ENCODE measurements at places on chromosomes 5 and 9.

- no peak for DNase-seq
Measured at GRCh38 chr5:179201986-179202385, 141.8 kb downstream of the ZNF354C start.

GRCh38 chr9:84136119-84136868 lies 155.7 kb downstream of the RMI1 start:
- DNase-seq, result no peak

- DNase-seq, result no peak
Measured at GRCh38 chr9:113125386-113126035, 25.3 kb upstream of the SLC31A2 start.

DNA sequence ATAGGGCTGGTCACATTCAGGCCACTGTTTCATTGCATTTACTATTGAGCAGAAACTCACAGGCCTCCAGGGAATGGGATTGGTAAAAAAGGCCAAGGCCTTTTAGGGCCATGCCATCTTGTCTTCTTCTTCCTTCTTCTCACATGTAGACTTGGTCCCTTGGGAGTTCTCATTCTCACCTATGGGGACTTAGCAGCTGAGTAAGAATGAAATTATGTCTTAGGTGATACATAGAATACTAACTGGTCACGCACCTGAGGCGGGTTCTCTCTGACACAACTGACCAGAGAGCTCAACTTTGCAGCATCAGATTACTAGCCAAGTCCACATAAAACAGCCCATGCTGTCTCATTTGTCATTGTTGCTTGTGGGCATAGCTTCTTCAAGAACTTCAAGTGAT lies 641.8 kb downstream of the EFNA5 start:
- DNase-seq, result no peak

DNA sequence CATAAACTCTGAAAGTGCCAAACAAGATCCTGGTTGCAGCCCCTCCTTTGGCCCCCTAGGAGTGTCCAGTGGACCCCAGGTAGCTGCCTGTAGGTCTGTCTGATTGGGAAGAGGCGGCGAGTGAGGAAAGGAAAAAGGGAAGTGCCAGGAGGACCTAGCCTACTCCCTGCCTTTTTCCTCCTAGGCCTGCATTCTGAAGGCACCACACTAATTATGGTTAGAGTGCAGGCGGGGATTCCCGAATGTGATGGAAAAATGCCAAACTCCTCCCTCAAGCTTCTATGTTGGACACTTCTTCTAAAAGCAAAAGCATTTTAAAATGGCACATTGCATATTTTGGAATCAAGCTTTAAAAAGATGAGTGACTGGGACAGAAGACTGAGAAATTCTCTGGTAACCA lies 83.2 kb upstream of the SMIM15 start:
- DNase-seq, result no peak

- DNase-seq, result no peak
Measured at GRCh38 chr9:96154081-96154480, 147.9 kb downstream of the HSD17B3 start.

DNA sequence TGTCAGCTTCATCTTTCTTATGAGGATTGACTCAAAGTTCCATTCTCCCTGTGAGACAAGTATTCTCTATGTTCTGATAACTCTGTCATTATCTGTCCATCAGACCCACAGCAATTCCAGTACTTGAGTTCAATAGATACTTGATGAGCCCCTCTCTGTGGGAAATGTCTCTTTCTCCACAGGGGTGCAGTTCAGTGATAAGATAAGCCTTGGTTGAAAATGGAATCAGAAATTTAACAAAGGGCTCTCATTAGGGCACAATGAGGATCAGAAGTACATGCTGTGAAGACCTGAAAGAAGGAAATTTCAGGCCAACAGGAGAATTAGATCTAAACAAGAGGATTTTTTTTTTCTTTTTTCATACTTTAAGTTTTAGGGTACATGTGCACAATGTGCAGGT lies 737.3 kb downstream of the MTRR start:
- DNase-seq, result no peak

DNA sequence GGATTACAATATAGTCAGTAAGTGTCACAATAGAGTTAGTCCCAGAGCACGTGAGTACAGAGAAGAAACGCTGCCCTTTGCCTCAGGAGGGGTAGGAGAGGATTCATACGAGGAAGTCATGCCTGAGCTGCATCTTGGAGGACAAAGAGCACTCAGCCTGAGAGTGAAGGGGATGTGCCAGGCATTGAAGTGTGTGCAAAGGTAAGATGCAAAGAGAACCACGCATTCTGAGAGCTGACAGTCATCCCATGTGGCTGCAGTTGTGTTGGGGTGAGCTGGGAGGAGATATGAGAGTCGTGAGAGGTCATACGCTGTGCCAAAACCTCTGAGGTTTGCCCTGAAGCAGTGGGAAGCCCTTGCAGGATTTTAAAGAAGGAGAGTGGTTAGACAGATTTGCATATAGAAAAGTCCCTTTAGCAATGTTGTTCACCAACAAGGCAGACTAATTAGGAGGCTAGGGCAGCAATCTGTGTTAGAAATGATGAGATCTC lies 97.5 kb downstream of the PIP5K1B start:
- DNase-seq, result no peak

- DNase-seq, result peak; percentile 49
Measured at GRCh38 chr9:134325096-134325812, 1.0 kb upstream of the RXRA start.

DNA sequence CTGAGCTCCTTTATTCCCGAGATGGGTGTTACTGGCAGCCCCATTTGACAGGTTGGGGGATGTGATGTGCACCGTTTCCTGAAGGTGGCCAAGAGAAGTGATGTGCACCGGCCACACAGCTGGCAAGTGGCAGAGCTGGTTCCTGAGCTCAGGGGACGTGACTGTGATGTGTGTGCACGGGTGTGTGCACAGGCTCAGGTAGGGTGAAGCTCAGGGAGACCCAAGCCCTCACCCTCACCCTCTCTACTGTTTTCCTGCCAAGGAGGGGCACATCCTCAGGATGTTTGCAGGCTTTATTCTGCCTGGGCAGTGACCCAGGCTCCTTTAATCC lies 56.6 kb downstream of the WWC1 start:
- DNase-seq, result no peak

DNA sequence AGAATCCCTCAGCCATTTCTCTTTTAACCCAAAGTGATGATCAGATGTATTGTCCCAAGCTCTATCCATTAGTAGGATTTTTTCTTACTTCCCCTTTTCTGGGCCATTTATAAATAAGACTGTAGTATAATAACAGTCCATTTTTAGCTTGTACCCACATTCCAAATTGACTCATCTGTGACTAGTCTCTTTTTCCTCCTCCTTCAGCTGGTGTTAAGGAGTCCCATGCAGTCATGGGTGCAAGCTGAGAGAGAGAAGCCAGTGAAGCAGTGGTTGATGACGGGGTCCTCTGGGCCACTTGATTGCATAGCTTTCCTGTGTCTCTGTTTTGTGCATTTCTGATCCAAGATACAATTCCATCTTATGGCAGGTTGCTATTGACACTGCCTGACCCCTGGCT lies 476.0 kb upstream of the CD180 start:
- no peak for DNase-seq

DNA sequence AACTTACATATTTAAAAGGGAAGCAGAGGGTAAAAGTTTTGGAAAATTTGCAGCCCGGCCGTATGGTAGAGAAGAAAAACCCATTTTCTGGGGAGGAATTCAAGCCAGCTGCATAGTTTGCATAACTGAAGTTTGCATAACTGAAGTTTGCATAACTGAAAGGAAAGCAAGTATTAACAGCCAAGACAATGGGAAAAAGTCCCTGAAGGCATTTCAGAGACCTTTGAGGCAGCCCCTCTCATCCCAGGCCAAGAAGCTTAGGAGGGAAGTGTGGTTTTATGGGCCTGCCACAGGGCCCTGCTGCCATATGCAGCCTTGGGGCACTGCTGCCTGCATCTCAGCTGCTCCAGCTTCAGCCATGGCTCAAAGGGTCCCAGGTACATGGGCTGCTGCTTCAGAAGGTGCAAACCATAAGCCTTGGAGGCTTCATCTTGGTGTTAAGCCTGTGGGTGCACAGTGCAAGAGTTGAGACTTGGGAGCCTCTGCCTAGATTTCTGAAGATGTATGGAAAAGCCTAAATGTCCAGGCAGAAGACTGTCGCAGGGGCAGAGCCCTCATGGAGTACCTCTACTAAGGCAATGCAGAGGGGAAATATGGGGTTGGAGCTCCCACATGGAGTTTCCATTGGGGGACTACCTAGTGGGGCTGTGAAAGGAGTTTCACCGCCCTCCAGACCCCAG lies 36.9 kb upstream of the CXCL14 start:
- no peak for DNase-seq

GRCh38 chr5:1034986-1035385 lies 26.4 kb downstream of the NKD2 start:
- DNase-seq, result no peak

- no peak for DNase-seq
Measured at GRCh38 chr5:120682851-120683250, 218.8 kb downstream of the PRR16 start.

Data from CD4-positive, alpha-beta T cell treated with Interleukin-6 for 4 hours (primary cell).